ENCODE measurements at places on chromosomes 5 and 9.

DNA sequence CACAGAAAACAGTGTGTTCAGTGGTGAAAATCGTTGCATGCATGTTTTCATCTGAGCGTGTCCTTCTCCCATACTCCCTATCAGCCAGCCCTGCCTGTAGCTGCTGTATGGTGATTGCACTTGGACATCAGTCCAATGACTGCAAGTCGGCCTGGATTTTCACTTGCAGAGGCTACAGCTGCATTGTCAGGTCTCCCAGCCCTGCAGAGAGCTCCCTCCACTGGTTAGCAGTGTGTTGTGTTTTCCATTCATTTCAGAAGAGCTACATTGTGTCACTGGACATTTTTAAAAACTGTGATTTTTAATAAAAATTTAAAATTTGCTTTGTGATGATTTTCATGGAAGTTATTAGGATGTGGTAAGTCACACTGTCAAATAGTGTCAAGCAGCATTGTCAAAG lies 96.6 kb downstream of the SYK start:
- no peak for DNase-seq

GRCh38 chr9:19208653-19209052 lies 21.8 kb upstream of the DENND4C start:
- DNase-seq = no peak

DNA sequence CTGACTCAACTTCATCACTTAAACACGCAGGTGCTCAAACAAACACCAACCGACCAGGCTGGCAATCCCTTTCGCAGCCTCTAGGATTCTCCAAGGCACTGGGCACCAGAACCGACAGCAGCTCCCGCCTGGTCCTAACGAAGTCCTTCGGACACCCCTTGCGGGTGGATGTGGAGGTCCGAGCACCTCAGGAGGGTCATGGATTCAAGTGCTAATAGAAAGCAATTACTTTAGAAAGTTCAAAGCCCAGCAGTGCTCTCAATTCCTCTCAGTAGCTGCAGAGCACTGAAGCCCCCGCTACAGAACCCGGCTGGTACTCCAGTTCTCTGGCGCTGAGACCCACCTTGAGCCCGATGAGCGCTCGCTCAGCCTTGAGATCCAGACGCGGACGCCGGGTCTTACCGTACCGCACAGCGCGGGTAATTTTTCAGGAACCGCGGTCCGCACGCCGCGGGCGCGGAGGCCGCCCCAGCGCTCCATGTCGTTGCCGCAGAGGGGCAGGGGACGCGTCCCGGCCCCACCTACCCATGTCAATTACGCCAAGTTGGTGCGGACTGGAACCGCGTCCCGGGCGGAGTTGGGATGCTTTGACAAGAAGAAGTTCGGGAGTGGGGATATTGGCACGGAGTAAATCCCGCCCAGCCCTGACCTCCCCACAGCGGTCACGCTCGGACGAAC lies 638 bp downstream of the MARCHF3 start:
- DNase-seq = no peak

DNA sequence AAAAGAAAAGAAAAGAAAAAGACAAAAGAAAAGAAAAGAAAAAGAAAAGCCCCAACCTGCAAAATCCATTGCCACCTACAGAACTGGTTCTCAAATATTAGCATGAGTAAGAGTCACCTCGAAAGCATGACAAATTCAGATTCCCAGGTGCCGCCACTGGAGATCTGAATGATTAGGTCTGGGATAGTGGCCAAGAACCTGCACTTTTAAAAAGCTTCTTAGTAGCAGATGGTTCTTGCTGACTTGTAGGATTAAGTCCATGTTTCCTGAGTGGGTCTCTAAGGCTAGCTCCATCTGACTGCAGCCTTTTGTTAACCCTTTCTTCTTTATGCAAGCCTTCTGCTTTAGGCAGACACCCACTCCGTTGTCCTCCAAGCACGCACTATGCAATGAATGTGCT lies 178.5 kb upstream of the CDH18 start:
- no peak for DNase-seq

GRCh38 chr5:160802592-160802991 lies 49.4 kb downstream of the ATP10B start:
- DNase-seq = no peak

DNA sequence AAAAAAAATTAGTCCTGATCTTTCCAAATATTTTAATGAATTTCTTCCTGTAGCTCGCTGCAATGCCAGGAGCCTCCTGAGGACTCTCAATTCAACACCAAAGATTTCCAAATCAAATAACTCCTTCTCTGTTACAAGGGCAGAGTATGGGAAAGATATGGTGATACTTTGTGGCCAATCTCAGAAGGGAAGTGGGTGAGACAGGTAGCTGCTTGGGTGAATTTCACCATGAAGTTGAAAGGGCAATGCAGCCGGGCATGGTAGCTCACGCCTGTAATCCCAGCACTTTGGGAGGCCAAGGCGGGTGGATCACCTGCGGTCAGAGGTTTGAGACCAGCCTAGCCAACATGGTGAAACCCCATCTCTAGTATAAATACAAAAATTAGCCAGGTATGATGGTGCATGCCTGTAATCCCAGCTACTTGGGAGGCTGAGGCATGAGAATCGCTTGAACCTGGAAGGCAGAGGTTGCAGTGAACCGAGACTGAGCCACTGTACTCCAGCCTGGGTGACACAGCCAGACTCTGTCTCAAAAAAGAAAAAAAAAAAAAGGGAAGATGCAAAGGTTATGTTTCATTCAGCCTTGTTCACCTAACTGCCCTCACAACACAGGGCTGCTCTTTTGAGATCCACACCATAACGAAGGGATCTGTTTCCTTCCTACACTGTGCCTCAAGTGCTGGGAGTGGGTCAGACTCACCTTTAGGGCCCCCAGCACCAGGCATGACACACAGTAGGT lies 58.6 kb downstream of the PTPN3 start:
- no peak for DNase-seq

- no peak for DNase-seq
Measured at GRCh38 chr5:10488144-10488543, 46.5 kb downstream of the ROPN1L start.

DNA sequence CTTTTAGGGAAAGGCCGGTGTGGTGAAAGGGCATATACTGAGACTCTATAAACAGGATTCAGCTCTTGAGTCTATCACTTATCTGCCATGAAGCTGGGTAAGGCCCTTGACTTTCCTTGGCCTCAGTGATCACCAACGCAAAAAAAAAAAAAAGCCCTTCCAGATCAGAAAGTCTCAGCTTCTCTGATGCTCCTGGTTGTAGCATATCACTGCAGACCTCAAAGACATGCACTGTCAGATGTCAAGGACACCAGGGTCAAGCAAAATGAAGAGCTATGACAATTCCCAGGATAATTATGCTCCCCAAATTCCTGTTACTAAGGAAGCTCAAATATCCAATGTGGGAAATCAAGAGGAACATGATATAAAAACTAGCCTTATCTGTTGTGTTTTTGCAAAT lies 68.3 kb upstream of the IFNE start:
- no peak for DNase-seq

GRCh38 chr5:33362915-33363314 lies 77.8 kb upstream of the TARS1 start:
- no peak for DNase-seq

GRCh38 chr9:121645853-121646807 lies 5.3 kb upstream of the DAB2IP start:
- DNase-seq = no peak

GRCh38 chr5:40386289-40386688 lies 293.4 kb upstream of the PTGER4 start:
- no peak for DNase-seq

- no peak for DNase-seq
Measured at GRCh38 chr9:22528485-22528884, 81.9 kb downstream of the DMRTA1 start.

GRCh38 chr5:125506124-125506523 lies 759.7 kb upstream of the ZNF608 start:
- DNase-seq = no peak

DNA sequence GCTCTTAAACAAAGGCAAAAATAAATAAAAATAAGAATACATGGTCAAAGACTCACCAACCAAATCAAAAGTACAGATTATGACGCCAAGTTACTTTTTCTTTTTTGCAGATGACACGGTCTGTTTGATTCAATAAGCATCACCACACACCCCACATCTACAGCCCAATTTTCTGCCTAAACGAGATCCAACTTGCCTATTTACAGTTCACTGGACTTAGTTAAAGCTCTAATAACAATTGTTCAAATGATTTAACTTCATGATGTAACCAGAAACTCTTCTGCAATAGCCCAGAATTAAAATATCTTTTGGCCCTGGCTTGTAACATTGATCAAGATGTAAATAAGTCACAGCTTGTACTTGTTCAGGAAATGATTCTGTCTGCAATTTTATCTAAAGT lies 590.3 kb upstream of the C9orf72 start:
- DNase-seq = no peak

- DNase-seq = no peak
Measured at GRCh38 chr5:61354199-61354598, 22.1 kb downstream of the ZSWIM6 start.

- DNase-seq = no peak
Measured at GRCh38 chr5:6926491-6927038, 213.3 kb downstream of the TENT4A start.

DNA sequence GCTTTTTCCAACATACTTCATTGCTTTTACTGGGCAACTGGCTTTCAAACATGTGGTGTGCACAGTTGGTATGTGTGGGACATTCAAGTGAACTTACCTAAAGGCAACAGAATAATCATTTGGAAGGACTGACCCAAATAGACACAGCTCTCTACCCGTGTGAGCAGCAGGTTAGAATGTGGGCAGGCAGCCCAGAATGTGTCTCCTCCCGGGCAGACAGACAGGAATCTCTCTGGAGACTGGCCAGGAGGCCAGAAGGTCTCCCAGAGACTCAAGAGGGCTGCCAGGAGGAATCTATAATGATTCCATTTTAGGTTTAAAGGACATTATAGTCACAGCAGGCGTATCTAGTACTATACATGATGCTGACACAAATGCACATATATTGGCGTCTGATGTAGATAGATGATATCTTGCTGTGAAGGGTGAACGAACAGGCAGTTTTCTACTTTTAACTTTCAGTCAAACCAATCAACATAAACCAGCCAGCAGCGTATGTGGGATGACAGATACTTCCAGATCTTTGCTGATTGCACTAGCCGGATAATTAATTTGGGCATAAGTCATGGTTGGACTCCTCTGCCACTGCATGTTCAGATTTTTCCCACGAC lies 297.4 kb upstream of the ZNF608 start:
- no peak for DNase-seq

- no peak for DNase-seq
Measured at GRCh38 chr5:126636956-126637355, 36.2 kb downstream of the PHAX start.

All from iPS DF 19.7 (cell line).